Hypothalamus (tissue), 51 donors: ENCODE measurements at places on chromosomes 6 and 20.

DNA sequence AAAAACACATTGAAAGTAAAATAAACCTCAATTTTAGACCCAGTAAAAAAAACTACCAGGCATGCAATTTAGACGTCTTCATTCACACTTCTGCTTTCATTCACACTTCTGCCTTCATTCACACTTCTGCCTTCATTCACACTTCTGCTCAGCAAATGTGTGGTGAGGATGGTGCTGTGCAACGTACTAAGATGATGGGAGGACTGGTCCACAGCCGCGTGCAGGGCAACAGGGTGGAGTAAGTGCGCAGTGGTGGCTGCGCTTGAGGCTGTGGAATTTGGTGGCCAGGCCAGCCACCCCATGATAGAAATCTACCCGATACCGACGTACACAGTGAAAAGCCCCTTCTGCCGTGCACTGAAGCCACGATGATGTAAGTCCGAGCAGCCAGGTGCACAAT, 114.3 kb upstream of the CD93 start:
- DNase-seq = no peak

DNA sequence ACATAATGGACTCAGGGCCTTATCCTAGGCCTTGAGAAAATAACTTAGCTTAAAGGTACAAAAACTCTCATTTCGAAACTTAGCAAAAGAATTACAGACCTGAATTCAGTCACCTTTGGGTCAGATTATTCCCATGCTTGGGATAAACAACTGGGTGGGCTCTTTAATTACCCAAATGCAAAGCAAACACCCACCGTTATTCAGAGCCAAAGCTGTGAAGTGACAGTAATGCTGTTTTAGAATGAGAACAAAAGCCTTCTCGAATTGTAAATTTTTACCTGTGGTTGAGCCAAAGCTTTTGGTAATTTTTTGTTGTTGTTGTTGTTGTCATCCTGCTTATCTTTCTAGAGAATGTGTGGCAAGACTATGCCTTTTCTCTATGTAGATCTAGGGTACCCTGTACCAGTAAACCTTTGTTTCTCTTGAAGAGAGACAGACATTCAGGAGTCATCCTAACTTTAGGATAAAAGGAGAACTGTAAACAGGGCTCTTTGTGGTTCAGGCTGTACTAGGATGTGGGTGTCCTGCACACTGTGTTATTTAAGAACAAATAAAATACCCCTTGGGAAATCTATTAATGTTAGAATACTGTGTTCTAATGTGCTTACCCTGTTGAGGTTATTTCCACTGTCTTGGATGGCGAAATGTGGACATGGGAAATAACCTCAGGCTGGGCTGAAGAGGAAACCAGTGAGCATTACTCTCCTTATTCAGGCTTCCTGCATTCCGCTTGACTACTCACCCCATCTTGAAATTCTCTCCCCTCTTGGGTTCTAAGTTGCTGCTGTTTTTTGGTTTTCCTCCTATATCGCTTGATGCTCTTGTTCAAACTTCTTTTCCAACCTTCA, 480.7 kb downstream of the CD83 start:
- DNase-seq = no peak

DNA sequence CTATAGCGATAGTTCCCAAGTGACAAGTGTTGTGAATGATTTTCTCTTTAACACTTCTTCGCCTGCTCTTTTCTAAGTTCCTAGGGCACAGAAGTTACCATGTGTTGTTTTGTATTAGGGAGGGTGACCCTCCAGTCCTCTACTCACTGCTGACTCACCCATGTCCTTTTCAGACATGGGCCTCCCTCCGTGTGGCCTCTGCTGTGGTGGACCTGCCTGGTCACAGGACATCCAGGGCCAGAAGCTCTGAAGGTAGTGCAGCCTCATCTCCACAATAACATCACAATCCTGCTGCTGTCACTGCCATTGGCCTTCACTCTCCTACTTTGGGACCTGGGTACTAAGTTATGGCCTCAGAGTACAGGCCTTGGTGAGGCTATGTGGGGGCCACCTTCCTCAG, 87.1 kb upstream of the TNFAIP3 start:
- DNase-seq = no peak

DNA sequence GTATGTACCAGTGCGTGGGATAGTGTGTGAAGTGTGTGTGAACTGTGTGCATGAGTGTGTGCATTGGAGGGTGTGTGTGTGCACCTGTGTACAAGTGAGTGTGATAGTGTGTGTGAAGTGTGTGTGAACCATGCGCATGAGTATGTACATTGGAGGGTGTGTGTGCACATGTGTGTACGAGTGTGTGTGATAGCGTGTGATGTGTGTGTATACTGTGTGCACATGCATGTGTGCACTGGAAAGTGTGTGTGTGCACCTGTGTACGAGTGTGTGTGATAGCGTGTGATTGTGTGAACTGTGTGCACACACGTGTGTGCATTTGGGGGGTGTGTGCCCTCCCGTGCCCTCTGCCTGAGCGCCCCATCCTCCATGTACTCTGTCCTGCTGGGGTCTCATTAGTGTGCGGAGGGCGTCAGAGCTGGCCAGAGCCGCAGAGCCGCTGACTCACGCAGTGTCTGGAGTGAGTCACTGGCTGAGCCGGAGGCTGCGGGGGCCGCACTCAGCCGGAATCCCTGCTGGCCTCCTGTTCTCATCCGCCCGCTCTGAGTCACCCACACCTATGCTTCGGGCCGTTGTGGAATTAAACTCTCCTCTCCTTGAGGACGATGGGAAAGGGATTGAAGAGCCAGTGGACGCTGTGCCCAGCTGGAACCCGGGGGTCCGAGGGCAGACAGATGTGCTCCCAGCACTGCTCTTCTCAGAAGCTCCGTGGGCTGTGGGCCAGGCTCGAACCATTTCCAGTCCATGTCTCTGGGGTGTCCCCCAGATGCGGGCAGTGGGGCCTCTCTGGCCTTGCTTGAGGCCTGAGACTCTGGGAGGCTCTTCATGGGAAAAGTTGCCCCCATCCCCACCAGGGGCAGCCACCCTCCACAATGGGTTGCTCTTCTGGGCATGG, 27.3 kb upstream of the STX16 start:
- no peak for DNase-seq

DNA sequence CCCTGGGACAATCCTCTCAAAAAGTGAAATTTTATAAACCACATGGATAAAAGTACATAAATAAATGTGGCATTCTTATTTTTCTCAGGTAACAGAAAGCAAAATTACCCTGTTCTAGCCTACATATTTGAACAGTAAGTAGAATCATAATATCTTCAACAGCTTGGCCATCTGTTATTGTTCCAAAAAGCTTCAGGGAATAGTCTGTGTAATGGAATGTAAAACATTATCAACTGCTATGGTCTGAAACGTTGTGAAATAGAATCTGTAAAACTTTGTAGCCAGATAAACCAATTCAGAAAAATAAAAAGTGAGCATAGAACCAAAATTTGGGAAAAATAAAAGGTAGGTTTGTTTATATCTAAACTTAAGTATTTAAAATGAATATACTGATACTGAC, 114.7 kb downstream of the THEMIS start:
- no peak for DNase-seq

- DNase-seq = no peak
Measured at GRCh38 chr6:26246553-26246952, 118.4 kb upstream of the BTN3A2 start.

GRCh38 chr6:34478796-34479195, 12.9 kb downstream of the PACSIN1 start:
- no peak for DNase-seq

DNA sequence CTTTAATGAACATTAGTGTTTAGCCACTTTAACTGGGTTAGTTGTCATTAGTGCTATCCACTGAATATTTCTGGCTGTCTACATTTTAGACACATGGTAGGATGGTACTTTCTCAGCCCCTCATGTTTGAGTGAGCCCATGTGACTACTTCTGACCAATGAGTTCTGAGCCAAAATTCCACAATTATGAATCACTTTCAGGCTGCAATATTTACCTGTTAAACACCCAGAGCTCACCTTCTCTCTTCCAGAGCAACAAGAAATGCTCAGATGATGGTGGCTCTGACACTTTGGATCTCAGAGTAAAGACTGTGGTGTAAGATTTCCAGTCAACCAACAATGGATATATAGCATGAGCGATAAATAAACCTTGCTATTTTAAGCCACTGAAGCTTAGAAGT, 24.8 kb downstream of the SPACA1 start:
- no peak for DNase-seq

DNA sequence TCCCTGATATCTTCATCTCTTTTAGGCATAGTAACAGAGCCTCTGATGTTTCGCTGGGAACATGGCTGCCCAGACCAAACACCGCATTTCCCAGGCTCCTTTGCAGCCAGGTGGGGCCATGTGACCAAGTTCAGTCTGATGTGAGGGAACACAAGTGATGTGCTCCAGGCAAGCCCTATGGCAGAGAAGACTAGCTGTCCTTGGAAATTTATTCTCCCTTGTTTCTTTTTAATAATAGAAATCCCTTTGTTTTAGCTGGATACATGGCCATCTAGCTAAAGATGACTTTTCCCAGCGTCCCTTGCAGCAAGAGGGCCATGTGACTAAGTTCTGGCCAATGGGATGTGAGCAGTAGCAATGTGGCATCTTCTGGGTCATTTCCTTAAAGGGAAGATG, 30.8 kb downstream of the SLC2A10 start:
- no peak for DNase-seq

DNA sequence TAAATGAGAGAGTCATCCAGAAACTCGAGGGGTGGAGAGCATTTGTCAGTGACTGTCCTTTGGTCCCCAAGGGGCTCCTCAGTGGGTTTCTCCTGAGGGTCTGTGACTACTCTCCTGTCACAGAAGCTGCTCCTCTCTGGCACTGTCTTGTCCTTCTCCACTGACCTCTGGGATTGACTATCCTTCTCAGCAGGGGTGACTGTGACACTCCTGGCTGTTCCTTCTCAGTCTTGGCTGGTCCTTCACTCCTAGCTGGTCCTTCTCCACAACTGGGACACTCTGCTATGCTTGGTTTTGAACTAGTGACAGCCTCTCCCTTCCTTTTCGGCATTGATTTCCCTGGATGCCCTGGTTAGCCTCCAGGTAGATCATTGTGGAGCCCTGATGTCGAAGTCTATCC, 33.5 kb downstream of the DYNLT1 start:
- DNase-seq = no peak

DNA sequence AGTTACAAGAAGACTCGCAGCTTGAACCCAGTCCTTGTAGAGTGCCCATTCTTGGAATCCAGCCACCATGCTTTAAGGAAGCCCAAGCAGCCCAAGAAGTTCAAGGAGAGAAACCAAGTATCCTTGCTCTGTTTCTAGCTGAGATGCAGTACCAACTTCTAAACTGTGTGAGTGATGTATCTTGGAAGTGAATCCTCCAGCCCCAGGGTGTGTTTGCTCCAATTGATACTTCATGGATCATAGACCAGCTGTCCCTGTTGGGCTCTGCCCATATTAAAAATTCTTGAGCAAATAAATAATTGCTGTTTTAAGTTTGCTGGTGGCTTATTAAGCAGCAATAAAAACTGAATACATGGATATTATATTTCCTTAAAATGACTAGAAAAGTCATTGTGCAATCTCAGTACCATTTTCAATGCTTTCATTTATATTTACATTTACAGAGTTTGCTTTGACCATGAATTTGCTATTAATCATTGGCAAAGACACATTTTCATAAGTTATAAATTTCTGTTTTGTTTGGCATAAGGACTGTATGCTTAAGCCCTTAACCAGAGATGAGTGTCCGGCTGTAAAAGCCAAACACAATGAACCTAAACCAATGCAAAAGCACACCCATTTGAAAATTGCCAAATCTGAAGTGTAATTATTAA, 9.2 kb downstream of the SPTLC3 start:
- no peak for DNase-seq

DNA sequence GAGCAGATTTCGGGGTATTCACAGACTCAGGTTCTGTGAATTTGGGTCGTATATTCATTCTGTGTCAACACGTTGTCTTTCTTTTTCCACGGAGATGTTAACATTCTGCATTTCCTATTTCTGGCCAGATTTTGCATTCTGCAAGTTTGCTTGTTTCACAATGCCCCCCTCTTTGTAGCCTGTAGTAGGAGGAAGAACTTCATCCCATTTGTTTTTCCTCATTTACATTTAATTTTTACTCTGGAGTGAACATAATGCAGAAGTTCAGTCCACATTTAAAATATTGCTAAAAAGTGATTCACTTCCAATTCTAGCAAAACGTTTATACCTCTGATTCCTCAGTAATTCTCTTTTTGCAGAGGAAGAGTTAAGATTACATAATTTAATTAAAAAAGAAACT, 12.9 kb downstream of the TAGAP start:
- DNase-seq = no peak

- DNase-seq = no peak
Measured at GRCh38 chr6:33583591-33584155, 3.6 kb upstream of the BAK1 start.

- DNase-seq = no peak
Measured at GRCh38 chr6:31007694-31008093, 2.6 kb upstream of the MUC22 start.

- no peak for DNase-seq
Measured at GRCh38 chr20:37915800-37916570, 13.1 kb downstream of the VSTM2L start.

- no peak for DNase-seq
Measured at GRCh38 chr6:167452338-167453081, 127.6 kb downstream of the TTLL2 start.

- no peak for DNase-seq
Measured at GRCh38 chr6:89736893-89737292, 82.7 kb downstream of the MDN1 start.

DNA sequence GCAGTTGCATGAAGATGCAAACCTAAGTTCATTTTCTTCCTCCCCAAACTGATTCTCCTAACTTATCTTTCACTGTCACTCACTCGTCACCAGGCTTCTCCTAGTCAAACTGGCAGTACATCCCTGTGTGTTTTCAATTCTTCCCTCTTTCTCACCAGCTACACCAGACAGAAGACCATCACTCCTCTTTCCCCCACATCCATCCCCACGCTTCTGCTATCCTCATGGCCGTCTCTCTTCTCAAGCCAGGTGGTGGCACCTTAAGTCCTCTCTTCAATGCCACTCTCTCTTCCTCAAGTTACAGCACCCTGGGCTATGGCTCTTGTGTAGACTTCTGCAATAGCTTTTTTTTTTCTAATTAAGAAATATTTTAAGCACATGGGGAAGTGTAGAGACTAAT, 14.4 kb upstream of the TREM2 start:
- DNase-seq = no peak

DNA sequence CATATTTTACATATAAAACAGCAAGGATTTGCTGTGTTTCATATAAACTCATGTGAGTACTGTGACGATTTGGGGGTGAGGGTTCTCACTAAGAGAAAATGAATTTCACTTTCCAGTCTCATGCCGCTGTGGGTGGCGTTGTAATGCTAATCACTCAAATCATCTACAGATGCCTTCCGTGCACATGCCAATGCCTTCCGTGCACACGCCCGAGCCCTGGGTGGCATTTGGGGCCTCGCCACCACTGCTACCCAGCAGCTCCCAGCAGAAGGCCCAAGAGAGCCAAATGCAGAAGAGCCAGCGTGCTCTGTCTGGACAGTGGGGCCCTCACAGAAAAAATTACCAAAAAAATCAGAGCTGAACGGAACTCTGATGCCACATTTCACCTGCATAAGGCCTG, 53.7 kb downstream of the WDR27 start:
- DNase-seq = no peak

DNA sequence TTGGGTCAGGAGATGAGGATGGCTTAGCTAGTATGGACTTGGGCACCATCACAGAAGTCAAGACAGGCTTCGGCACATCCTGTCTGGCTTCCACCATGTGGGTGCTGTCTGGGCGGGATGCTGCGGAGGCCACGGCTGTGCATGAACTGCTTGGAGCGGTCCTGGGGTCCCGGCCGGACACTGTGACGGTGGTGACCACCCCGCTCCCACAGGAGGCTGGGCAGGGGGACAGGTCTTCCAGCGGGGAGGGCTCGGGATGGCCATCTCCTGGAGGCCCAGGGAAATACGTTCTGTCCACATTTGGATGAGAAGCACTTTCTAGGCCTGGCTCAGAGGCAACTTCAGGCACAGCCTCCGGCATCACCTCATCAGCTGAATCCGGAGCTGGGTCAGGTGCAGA, 32.1 kb upstream of the TCFL5 start:
- no peak for DNase-seq
